ENCODE measurements at places on chromosomes 3 and 15.

GRCh38 chr15:92068121-92068520 lies 214.6 kb downstream of the SLCO3A1 start:
- DNase-seq, result no peak

DNA sequence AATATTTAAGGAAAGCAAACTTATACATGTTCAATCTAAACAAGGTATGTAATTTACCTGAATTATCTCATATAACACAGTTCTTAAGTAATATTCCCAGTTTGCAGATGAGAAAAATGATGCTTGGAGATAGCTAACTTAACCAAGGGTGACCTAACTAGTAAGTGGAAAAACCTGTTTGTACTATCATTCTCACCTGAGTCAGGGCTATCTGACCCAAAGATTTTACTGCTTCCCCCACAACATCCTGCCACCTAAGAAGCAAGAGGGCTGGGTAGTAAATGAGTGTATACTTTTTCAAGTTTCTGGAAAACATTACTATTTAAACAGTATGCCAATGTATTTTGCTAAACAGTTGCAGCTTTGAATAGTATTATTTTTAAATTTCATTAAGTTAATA lies 10.6 kb downstream of the TP63 start:
- no peak for DNase-seq

- no peak for DNase-seq
These were observed 376.0 kb upstream of the ALCAM start for GRCh38 chr3:104990758-104991157.

DNA sequence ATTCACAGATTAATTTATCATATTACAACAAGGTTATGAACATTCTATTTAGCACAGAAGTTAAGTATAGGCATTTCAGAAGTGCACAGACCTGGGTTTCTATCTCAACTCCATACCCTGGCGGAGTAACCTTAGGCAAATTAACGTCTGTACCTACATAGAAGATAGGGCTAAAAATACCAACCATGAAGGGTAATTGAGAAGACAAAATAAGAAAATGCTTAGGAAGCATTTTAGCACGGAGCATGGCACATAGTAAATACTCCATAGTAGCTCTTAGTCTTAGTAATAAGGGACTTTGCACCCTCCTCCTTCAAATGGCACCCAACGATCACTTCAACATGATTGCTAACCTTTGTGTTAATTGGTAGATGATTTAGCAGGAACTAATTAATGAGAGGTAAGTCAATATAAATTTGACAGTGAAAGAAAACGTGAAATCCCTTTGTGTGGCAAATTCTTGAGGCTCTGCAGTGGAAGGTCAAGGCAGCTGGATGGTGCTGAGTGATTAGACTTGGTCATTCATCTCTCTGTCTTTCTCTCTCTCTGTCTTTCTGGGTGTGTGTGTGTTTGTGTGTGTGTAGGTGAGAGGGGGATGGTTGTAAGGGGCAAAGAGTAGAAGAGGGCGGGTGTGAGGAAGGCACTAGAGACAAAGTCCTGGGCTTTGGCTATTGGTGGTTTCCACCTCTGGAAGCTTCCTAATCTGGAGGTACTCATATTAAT lies 131.1 kb upstream of the PHLDB2 start:
- DNase-seq, result no peak

GRCh38 chr3:37825744-37826400 lies 35.8 kb upstream of the CTDSPL start:
- no peak for DNase-seq

DNA sequence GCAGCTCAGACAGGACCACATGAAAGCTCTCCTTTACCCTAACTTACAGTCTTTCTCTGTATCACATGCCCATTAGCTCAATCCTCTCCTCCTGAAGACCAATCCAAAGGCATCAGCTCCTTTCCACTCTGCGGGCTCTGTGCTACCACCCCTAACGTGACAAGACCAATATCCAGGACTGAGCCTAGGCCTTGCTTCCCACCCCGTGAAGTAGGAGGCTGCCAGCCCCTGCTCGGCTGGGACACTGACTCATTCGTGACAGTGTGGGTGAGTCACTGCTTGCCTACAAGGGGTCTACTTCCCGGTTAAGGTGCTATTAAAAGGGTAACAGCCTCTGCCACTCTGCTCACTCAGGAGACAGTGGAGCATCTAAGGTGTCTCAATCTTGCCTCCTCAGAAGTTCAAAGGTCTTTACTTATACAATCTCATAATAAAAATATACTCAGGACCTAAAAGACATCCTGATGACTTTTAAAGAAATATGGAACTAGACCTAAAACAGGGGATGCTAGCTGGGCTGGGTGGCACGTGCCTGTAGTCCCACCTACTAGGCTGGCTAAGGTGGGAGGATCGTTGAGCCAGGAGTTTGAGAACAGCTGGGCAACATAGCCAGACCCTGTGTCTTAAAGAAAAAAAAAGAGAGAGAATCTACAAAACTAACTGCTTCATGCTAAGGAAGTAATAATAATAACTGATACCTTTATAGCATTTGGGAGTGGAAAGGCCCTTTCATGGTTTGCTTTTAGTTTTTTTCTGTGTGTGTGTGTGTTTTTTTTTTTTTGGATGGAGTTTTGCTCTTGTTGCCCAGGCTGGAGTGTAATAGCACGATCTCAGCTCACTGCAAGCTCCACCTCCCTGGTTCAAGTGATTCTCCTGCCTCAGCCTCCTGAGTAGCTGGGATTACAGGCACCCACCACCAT lies 55.0 kb downstream of the TMEM44 start:
- peak; percentile 33 for DNase-seq

- no peak for DNase-seq
These were observed 292.4 kb downstream of the CNTN4 start for GRCh38 chr3:2390926-2391532.

GRCh38 chr3:172314591-172315160 lies 133.6 kb downstream of the GHSR start:
- no peak for DNase-seq

- DNase-seq, result no peak
These were observed 53.1 kb downstream of the MCF2L2 start for GRCh38 chr3:183375337-183375736.

GRCh38 chr3:11195721-11196332 lies 41.5 kb downstream of the HRH1 start:
- DNase-seq, result no peak

DNA sequence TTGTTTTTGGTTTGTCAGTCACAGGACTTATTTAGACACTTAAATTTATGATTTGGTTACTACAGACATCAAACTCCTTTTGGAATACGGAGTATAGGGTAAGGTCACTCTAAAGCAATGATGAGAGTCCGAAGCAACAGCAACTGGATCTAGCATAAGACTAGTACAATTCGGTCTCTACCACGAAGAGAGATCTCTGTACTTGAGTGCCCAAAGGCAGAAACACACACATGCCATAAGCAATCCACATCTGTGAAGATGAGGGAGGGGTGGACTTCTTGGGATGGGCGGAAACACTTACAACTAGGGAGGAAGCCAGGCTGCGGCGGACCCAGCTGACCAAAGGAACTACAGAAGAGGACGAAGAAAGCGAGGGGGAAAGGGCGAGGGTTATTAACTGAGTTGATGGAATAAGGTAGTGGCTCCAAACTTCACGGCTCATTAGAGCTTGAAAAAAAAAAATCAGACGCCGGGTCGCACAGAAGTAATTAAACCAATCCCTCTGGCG lies 595 bp downstream of the DPH6 start:
- peak; percentile 1 for DNase-seq

Measured in stimulated activated CD4-positive, alpha-beta T cell treated with anti-CD3 and anti-CD28 coated beads, Interleukin-2, amount 100 ng/mL, for 4 hours (primary cell).